Large intestine (tissue), 12 donors: ENCODE measurements at places on chromosomes 11 and 22. TPM values are rescaled to one million over a fixed set of nuclear protein-coding genes. Genes with fewer than 3 reads are reported as not detected.

C22orf15 gene
- 0.43 TPM for polyA plus RNA-seq

DNA sequence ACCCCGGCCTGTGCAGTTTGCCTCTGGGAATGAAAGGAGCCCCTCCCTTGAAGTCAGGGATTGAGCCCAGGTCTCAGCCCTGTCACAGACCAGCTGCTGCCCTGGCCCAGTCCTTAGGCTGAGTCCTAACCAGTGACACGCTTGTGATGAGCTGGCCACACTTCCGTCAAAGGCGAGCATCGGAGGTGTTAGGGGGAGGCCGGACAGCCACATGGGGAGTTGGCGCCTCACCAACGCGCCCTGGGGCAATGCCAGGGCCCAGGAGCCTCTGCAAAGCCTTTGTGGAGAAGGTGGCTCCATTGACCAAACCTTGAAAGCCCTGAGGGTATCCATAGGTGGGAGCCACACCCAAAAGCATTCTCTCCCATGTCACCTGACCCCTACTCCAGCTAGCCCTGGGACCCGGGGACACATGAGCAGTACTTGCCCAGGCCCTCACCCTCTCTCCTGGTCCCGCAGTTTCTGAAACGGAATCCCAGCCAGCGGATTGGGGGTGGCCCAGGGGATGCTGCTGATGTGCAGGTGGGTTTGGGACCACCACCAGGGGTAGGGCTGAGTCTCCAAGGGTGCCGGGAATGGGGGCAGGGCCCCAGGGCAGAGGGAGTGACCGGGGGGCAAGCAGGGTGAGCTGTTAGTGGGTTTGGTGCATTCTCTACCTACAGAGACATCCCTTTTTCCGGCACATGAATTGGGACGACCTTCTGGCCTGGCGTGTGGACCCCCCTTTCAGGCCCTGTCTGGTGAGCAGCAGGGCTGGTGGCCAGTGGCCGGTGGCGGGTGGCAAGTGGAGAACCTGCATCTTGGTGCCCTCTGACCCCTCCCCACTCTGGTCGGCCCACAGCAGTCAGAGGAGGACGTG, 3.7 kb downstream of the PTPRCAP start:
- DNase-seq, result no peak

KRTAP5-9 gene
- polyA plus RNA-seq, result 0.45 TPM

HEPN1 gene
- polyA plus RNA-seq, result not detected

- peak; percentile 78 for DNase-seq
These were observed 24.2 kb upstream of the TMEM123 start for GRCh38 chr11:102476812-102477211.

YPEL4 gene
- polyA plus RNA-seq, result 2.6 TPM

- DNase-seq, result no peak
These were observed 5.0 kb downstream of the CBX7 start for GRCh38 chr22:39147335-39148025.

GRCh38 chr22:50640857-50641647, 13.1 kb upstream of the ARSA start:
- no peak for DNase-seq

DNA sequence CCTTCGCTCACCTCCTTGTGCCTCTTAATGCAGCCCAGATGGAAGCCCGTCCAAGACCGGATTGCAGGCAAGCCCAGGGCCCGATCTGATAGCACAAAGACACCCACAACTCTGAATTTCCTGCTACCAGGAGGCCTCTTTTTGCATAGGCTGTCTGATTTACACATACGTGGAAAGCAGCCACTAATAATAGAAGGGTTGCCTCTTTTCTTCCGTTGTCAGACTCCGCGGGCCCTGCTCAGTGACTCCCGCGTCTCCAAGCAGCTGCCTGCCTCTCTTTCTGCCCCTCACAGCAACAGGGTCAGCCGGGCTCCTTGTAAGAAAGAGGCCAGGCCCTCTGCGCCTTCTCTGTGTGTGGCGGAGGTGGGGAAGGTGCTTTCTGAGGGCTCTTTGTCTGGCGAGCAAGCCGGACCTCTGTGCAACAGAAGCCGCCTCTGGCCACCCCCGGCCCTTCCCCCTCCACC, 26.7 kb downstream of the FLI1 start:
- DNase-seq, result no peak

DNA sequence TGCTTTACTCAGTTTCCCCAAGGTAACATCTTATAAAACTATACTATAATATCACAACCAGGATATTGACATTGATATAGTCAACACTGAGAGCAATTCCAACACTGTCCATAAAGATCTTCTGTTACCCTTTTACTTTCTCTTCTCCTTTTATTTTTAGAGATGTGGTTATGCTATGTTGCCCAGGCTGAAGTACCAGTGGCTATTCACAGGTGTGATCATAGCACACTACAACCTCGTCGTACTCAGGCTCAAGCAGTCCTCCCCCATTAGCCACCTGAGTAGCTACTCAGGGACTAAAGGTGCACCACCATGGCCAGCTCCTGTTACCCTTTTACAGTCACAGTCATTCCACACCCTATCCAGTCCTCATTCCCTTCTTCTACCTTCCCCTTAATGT, 119.7 kb downstream of the CWF19L2 start:
- no peak for DNase-seq

- peak; percentile 72 for DNase-seq
These were observed 1.0 kb upstream of the PPP6R2 start for GRCh38 chr22:50341977-50342650.

DNA sequence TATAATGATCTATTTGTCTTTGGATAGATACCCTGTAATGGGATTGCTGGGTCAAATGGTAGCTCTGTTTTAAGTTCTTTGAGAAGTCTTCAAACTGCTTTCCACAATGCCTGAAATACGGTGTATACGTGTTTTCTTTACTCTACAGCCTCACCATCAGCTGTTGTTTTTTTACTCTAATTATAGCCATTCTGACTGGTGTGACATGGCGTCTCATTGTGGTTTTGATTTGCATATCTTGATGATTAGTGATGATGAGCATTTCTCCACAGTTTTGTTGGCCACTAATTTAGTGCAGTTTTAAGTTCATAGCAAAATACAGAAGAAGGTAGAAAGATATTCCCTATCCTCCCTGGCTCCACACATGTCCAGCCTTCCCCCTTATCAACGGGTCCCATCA, 26.3 kb upstream of the VPREB1 start:
- no peak for DNase-seq
